ENCODE measurements at places on chromosomes 2 and 18.

DNA sequence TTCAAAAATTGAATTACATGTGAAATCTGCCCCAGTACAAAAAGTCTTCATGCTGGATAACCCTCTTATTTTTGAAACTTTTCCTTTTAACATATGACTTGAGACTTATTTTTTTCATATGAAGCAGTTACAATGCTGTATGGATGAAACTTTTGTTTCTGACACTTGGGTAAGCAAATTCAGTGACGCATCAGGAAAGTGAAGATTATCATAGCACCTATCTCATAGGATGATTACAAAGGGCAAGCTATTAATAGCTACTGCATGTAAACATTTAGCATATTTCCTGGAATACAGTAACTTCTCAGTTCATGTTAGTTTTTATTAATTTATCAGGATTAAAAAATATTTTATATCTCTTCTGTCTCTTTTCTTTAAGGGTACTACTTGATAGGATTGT lies 1109.2 kb downstream of the LRP1B start:
- DNase-seq: no peak

GRCh38 chr2:66695226-66695735 lies 260.4 kb downstream of the MEIS1 start:
- no peak for DNase-seq

DNA sequence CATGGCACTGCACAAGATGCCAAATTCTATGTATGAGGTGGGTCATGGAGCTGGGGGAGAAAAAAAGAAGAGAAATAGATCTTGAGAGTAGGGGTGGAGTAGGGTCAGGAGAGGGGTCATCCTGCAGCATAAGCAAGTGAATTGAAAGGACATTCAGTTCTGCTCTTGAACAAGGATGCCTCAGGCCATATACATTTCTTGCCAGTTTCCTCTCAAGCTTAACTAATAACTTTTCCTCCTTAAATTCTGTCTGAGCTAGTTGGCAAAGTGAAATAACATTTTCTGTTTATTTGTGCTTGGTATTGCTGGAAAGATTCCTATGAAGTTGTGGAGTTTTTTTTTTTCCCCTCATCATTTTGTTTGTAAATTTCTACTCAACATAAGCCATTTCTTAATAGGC lies 99.0 kb upstream of the LTBP1 start:
- no peak for DNase-seq

GRCh38 chr18:79394534-79395307 lies 1.0 kb upstream of the NFATC1 start:
- peak; percentile 66 for DNase-seq

DNA sequence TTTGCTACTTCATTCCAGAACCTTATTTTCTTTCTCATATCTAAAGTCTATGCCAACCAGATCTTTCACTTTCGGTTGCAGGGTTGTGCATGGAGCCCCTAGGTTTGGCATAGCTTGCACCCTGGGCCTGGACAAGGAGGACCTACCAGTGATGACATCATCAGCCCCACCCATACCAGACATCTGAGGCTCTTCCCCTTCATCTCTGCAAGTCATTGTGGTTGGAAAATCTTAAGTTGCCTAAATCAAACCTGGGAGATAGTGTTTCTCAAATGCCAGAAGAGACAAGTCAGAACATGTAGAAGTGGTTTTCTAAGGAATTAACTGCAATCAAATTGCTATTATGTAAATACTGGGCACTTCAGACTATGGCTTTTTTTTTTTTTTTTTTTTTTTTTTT lies 363.3 kb downstream of the ZNF516 start:
- DNase-seq: no peak

All from activated CD8-positive, alpha-beta memory T cell treated with anti-CD3 and anti-CD28 coated beads for 4 hours (primary cell).